Breast epithelium (tissue), 4 donors: ENCODE measurements at places on chromosomes 6 and 20. TPM values are rescaled to one million over a fixed set of nuclear protein-coding genes. Genes with fewer than 3 reads are reported as not detected.

Gene BPIFA3
- not detected for total RNA-seq

Gene LTB
- total RNA-seq = 0.96 TPM

Gene BMP7
- 1.6 TPM for total RNA-seq

Gene TAF4
- 13.0 TPM for total RNA-seq

Gene ACTR5
- total RNA-seq = 8.5 TPM

Gene LY6G5C
- total RNA-seq = 1.9 TPM

Gene GRIK2
- total RNA-seq = 1.1 TPM

Gene TOX2
- 0.66 TPM for total RNA-seq

Gene PCSK2
- total RNA-seq = 0.16 TPM

Gene NRSN1
- total RNA-seq = not detected

Gene DTNBP1
- 22.0 TPM for total RNA-seq

Gene HLA-G
- not detected for total RNA-seq

Gene IL17F
- total RNA-seq = not detected

Gene COL12A1
- total RNA-seq = 441 TPM

Gene KIAA0408
- 42.7 TPM for total RNA-seq

Gene C6orf52
- 1.3 TPM for total RNA-seq

Gene ESR1
- total RNA-seq = 2.2 TPM

Gene CRISP2
- total RNA-seq = not detected

Gene PRND
- not detected for total RNA-seq

Gene TCF21
- total RNA-seq = not detected

Gene TRIM15
- total RNA-seq = not detected

Gene PLN
- total RNA-seq = 2.9 TPM

Gene HSPA12B
- total RNA-seq = 7.0 TPM

Gene POPDC3
- total RNA-seq = not detected

Gene PPP1R16B
- 8.2 TPM for total RNA-seq

Gene MRPL18
- total RNA-seq = 72.9 TPM

Gene ADTRP
- 2.9 TPM for total RNA-seq

Gene MED23
- 61.8 TPM for total RNA-seq

Gene GTF2H4
- 13.4 TPM for total RNA-seq

Gene GTSF1L
- total RNA-seq = not detected

Gene LY6G6F
- total RNA-seq = not detected

Gene VSX1
- total RNA-seq = not detected

Gene DSE
- 50.9 TPM for total RNA-seq

Gene SLC18B1
- total RNA-seq = 14.6 TPM

Gene SYCP2L
- 2.2 TPM for total RNA-seq

Gene HLA-DOA
- total RNA-seq = 5.7 TPM

Gene HSF2
- 29.8 TPM for total RNA-seq

Gene WFDC12
- not detected for total RNA-seq

Gene RTN4IP1
- 1.4 TPM for total RNA-seq

Gene DSP
- total RNA-seq = 2.1 TPM

Gene RAD21L1
- total RNA-seq = not detected

Gene ENPP5
- 13.8 TPM for total RNA-seq

Gene TBXT
- total RNA-seq = not detected

Gene BIRC7
- total RNA-seq = 0.32 TPM

Gene FAM83C
- total RNA-seq = 0.15 TPM

Gene RCAN2
- 5.9 TPM for total RNA-seq

Gene RPS6KA2
- 23.7 TPM for total RNA-seq

Gene PHACTR3
- total RNA-seq = 0.29 TPM

Gene LPA
- 0.33 TPM for total RNA-seq

Gene PDYN
- not detected for total RNA-seq

Gene DLGAP4
- total RNA-seq = 22.0 TPM

Gene MOG
- not detected for total RNA-seq

Gene FOXA2
- total RNA-seq = not detected

Gene CLPSL2
- not detected for total RNA-seq

Gene CNR1
- 30.2 TPM for total RNA-seq

Gene FHL5
- total RNA-seq = 25.0 TPM

Gene LINC00237
- total RNA-seq = not detected

Gene OR2H1
- not detected for total RNA-seq

Gene SLPI
- total RNA-seq = 310 TPM
